ENCODE measurements at places on chromosomes 5 and 9. TPM values are rescaled to one million over a fixed set of nuclear protein-coding genes. Genes with fewer than 3 reads are reported as not detected.

Gene NSD1
- 37.8 TPM for polyA plus RNA-seq

- DNase-seq = no peak
These were observed 32.2 kb downstream of the NDUFS6 start for GRCh38 chr5:1833264-1834021.

- DNase-seq = no peak
These were observed 205.5 kb downstream of the CACNA1B start for GRCh38 chr9:138082918-138083636.

Gene DDX31
- polyA plus RNA-seq = 5.8 TPM

Gene MBLAC2
- polyA plus RNA-seq = 9.8 TPM

- peak; percentile 50 for DNase-seq
These were observed 808 bp downstream of the SPOCK1 start for GRCh38 chr5:137498301-137498735.

Gene IRX2
- 55.2 TPM for polyA plus RNA-seq

Gene TMEM167A
- polyA plus RNA-seq = 143 TPM

Gene BAAT
- polyA plus RNA-seq = not detected

Gene SLC6A19
- polyA plus RNA-seq = 0.32 TPM

Gene CWC27
- 51.6 TPM for polyA plus RNA-seq

- no peak for DNase-seq
These were observed 3.4 kb downstream of the LRRC14B start for GRCh38 chr5:194603-195209.

Gene SLC4A9
- not detected for polyA plus RNA-seq

GRCh38 chr9:134211811-134212485 is 47.6 kb upstream of the RNU6ATAC start:
- no peak for DNase-seq

Gene EPB41L4A
- 15.6 TPM for polyA plus RNA-seq

DNA sequence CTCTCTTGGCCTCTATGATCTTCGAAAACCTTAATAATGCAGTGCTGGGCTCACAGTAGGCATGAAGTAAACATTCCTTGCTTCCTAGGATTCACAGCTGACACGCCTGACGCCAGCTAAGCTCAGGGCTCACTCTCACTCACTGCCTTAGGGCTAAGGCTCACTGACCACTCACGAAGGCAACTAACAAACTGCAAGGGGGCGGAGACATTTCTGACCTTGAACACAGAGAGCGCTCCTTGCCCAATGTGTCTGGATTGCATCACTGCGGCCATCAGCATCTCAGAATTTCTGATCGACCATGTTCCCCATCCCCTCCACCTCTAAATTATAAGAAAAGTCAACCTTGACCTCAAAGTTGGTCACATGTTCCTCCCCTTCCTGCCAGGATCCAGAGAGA is 372.6 kb downstream of the EBF1 start:
- no peak for DNase-seq

Gene GPR150
- polyA plus RNA-seq = 0.35 TPM

DNA sequence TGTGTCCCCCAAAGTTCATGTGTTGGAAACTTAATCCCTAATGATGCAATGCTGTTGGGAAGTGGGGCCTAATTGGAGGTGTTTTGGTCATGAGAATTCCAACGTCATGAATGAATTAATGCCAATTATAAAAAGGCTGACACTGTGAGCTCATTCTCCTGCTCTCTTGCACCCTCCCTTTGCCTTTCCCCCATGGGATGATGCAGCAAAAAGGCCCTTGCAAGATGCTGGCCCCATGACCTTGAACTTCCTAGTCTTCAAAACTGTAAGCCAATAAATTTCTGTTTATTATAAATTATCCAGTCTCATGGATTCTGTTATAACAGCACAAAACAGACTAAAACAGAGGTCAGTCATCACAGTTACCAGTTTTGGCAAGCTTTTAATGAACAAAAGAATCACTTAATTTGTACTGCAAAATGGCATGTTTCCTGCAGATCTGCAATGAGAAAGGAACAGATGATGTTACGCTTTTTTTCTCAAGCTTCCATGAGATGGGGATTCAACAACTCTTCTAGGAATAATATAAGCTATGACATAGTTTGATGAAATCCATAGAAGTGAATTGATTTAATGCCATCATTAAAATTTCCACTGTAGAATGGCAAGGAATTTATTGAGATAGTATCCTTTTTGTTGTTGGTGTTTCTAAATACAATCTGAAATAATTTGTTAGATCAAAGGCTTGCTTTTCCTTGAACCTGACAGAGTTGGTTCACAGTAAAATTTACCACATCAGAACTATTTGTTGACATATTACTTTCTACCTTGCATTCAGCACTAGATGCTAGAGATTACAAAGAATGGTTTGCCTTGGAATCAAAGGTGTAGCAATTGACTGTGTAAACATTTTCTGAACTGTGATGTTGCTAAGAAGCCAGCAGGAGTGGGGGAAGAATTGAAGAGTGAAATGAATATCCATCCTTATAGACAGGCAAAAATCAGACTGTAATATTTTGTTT is 29.3 kb upstream of the RFK start:
- DNase-seq = no peak

Gene ZCCHC10
- polyA plus RNA-seq = 37.9 TPM

Gene TTF1
- 9.1 TPM for polyA plus RNA-seq

Gene KLF9
- polyA plus RNA-seq = not detected

- DNase-seq = no peak
These were observed 49.9 kb downstream of the TNC start for GRCh38 chr9:115068031-115068430.

DNA sequence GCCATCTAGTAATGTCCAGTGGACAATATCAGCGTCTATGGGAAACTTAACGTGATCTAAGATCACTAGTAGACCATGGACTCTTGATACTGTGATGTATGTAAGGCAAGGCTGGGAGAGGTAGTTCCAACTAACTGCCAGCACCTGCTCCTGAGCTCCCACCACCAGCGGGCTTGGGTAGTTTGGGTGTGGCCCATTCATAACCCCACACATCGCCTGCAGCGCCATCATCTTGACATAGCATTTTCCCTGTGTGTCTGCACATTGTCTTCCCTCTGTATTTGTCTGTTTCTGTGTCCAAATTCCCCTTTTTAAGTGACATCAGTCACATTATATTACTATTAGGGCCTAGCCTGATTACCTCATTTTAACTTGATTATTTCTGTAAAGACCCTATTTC is 28.1 kb upstream of the GSN start:
- no peak for DNase-seq

Gene CD74
- 16.3 TPM for polyA plus RNA-seq

GRCh38 chr5:168947212-168947868 is 353.6 kb downstream of the SLIT3 start:
- peak; percentile 71 for DNase-seq

- DNase-seq = no peak
These were observed 1.8 kb downstream of the EGR1 start for GRCh38 chr5:138466900-138467710.

DNA sequence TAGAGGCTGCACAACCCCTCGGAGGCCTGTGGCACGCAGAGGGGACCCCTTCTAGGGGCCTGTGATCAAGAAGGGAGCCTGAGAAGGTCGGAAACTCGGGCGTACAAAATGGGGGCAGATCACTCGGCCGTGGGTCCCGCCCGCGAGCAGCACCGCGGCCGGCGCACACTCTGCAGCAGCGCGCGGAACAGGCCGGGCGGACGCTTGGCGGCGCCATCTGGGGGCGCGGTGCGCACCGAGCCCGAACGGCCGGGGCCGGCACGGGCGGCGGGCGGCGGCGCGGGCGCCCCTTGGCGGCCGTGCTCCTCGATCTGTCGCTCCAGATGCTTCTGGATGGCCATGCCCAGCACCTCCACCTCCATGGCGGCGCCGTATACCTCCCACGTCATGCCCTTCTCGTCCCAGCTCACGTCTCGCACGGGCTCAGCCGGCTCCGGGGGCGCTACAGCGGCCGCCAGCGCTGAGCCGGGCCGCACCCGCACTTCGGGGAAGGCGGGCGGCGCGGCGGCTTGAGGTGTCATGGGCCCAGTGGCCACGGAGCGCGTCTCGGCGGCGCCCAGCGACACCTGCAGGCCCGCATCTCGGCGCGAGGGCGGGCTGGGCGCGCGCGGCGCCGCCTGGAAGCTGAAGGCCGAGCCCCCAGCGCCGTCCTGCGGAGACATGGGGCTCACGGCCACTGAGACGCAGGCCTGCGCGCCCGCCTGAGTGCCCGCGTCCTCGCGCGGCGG is 13.1 kb downstream of the GPRIN1 start:
- DNase-seq = peak; percentile 56

Gene GARNL3
- 24.8 TPM for polyA plus RNA-seq

DNA sequence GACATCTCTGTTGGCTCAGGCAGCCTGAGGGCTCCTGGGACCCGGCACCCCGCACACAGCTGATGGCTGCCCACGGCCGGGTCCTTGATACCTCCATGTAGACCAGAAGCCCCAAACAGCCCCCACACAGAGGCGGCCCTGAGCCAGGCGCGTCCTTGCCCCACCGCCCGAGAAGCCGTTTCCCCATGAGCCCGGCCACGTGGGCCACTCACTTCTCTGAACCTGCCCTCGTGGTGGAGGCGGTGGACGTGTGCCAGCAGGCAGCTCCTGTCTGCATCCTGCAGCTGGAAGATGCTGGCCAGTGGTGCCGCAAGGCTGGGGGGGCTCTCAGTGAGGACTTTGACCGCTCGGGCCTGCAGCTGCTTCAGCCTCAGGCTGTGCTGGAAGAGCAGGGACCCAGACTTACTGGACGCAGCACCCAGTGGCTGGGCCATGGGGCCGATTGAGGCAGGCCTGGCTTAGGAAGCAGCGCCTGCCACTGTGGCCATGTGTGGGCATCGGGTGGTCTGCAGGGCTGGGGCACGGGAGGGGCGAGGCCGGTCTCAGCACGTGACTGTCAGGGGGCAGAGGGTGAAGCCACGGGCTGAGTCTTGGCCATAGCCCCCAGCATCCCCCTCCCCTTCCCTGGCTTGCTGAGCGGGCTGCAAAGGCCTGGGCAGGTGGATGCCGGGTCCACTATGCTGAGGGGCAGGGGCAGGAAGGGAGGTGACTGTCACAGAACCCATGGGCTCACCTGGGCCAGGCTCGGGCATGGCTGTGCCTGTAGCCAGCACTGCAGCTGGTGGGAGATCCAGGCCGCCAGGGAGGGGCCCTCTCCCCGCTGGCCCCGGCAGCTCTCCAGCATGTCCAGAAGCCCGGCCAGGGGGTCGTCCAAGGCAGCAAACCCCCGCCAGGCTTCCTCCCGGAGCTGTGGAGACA is 50.0 kb downstream of the EXD3 start:
- DNase-seq = no peak
